ENCODE measurements at places on chromosomes 5 and 9.

DNA sequence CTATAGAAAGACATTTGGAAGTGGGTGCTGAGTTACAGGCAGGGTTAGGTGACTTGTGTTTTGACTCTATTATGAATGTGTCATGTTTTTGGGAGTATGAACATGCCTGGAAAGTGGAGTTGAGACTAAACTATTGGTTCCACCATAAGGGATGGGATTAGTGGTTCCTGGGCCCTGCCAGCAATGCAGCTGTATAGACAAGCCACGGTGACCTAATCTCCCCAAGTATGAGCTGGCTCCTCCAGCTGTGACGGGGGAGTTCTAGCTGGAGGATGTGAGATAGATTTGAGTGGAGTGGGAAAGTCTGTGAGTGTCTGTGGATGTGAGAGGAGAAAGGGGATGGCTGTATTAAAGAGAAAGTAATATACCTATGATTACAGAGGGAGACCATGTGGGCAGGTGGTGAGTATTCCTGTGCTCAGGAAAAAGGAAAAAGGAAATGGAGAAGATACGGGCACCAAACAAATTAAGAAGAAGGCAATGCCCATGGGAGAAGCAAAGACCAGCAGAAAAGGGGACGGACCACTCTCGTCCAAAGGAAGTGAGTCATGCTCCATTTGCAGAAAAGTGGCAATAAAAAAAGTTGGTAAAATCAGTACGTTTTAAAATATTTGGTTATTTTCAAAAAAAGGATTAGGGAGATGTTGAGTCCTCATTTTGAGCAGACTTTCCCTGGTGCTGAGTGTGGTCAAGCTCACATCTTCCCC, 48.3 kb upstream of the ICE1 start:
- no peak for DNase-seq

DNA sequence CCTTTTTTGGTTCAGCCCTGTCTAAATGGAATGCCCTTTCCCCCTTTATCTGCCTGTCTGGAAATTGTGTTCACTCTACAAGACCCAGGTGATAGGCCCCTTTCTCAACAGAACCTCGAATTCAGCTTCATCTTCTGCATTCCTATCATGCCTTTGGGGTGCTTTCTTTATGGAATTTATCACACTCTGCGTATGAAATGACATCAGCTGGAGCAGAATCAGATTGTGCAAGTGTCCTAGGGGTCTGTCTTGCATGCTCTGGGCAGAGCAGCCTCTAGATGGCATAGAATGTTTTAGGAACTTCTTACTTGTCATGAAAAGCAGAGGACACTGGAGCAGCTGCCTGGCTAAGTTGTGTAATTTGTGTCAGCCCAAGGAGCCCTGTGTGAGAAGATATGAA, 84.9 kb downstream of the ISL1 start:
- DNase-seq = no peak

GRCh38 chr9:109251080-109251775, 69.6 kb downstream of the EPB41L4B start:
- no peak for DNase-seq

DNA sequence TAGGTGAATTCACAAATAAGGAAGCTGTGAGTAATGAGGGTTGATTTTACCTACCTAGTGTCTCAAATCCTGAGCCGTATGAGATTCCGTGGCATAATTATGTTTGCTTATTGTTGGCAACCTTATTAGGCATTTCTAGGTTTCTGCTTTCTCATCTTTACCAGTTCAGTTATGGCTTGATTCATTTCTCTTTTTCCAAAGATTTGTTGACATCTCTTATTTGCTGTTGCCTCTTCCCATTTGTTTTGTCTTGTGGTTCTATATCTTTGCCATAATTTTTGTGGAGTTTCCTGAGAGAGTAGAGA, 470 bp downstream of the IL31RA start:
- no peak for DNase-seq

DNA sequence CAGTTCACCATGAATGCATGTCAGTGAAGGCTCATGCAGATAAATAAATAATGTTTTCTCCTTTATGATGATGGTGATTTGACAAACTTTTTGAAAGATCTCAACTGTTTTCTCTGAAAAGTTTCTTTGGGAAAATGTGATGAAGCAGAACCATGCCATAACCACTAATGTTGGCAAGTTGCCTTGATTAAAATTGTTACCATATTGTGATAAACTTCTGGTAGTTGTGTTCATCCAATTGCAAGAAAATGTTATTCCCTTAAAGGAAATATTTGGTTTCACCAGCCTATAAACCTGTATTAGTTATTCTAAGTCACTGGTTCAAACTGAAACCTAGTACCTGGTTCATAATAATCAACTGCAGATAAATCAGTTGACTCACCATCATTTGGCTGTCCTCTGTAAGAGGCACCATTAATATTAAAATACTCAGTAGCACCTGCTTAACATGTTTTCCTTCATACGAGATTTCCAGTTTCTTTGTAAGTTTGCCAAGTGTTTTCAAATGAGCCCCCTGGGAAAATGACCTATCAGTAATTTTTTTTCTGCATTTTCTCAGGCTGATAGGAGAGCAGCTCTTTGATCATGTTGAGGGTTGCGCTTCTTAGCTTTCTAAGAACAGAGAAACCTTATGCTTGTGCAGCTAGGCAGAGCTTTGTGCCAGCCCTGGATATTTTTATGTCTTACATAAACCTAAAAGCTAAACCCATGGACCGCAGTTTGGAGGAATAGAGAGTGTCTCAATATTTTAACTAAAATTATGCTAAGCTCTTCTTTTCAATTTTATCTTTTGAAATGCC, 88.0 kb downstream of the LURAP1L start:
- DNase-seq = no peak

- DNase-seq = no peak
Observed at GRCh38 chr9:133584559-133585476, 24.4 kb downstream of the FAM163B start.

DNA sequence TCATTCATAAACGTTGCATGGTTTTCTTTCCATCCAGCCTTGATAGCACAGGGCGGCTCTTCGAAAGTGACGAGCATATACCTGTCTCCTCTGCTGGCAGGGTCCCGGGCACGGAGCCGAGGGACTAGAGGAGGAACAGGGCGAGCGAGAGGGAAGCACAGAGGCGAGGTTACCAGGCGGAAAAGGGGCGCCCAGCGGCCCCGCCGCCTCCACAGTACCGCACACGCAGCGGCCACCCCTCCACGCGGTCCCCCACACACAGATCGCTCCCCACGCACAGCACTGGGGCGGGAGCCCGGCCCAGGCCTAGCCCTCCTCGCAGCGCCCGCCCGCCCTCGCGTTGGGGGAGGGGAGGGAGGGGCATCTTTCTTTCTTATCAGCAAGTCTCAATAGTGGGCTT, 296.6 kb upstream of the DAB2 start:
- DNase-seq = no peak

- DNase-seq = no peak
Observed at GRCh38 chr9:124297551-124297901, 39.8 kb downstream of the NEK6 start.

- DNase-seq = no peak
Observed at GRCh38 chr5:127891942-127892341, 188.8 kb downstream of the CCDC192 start.

- no peak for DNase-seq
Observed at GRCh38 chr5:74667396-74667795, 17.6 kb upstream of the HEXB start.

DNA sequence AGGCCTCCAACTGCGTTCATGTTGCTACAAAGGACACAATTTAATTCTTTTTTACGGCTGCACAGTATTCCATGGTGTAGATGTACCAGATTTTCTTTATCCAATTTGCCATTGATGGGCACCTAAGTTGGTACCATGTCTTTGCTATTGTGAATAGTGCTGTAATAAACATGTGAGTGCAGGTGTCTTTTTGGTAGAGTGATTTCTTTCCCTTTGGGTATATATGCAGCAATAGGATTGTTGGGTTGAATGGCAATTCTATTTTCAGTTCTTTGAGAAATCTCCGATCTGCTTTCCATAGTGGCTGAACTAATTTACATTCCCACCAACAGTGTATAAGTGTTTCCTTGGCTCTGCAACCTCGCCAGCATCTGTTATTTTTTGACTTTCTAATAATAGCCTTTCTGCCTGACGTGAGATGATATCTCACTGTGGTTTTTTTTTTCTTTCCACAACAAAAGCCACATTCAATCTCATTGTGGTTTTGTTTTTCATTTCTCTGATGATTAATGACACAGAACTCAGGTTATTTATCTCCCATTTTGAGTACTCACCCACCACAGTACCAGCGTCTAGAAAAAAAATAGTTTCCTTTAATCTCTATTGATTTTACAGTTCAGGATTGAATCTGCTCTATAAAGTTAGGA, 21.9 kb downstream of the ARRDC3 start:
- no peak for DNase-seq

DNA sequence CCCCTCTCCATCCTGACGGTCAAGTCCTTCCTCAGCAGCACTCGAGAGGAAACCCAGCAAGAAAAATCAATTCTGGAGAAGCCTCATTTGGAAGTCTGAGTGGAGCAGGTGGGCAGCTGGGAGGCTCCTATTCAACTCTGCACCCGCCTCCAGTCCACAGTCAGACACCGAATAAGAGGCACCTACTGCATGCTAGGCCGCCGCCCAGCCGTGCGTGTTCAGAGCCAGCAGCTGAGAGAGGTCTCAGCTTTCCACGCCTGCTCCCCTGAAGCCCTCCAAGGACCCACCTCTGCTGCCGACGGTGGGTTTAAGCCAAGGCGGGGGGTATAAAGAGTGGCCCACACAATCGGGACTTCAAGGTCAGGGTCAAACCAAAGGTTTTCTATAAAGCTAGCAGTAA, 41.9 kb downstream of the VAV2 start:
- DNase-seq = no peak

DNA sequence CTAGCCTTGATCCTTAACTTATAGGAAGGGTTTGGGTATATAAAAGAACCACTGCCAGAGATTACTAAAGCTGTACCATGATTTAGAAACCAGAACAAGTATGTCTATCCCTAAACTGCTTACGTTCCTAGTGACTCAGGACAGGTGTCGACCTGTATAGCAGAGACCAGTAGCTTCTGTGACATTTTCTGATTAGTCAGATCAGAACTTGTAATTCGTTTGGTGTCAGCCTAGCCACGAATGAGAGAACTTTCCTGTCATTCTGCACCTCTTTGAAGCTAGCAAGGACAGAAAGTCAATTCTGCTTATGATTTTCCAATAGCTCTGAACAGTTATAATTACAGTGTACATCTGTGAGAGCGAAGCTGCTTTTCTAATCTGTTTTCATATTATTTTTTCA, 39.5 kb downstream of the PRKACG start:
- no peak for DNase-seq

DNA sequence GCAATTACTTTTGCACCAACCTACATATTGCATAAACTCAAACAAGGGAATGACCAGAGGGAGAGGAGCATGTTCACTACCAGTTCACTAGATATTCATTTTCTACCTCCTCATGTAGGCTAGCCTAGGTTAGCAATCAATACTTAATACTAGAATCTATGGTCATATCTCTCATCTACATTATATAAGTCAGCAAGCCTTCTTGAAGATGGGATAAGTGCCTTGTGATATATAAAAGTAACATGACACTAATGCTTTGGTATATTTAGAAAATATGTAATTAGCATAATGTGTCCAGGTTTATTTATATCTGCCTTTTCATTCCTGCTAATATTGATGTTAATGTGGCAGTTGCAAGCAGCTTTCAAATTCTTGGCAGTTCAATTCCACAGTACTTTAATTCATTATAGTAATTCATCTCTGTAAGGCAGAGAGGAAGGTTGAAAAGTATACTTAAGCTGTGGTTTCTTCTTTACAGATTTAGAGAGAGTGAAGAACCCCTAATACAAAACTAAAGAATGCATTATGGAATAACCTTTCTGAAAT, 1613.2 kb upstream of the ACO1 start:
- no peak for DNase-seq

GRCh38 chr9:114588651-114589526, 1.3 kb downstream of the ATP6V1G1 start:
- DNase-seq = no peak

DNA sequence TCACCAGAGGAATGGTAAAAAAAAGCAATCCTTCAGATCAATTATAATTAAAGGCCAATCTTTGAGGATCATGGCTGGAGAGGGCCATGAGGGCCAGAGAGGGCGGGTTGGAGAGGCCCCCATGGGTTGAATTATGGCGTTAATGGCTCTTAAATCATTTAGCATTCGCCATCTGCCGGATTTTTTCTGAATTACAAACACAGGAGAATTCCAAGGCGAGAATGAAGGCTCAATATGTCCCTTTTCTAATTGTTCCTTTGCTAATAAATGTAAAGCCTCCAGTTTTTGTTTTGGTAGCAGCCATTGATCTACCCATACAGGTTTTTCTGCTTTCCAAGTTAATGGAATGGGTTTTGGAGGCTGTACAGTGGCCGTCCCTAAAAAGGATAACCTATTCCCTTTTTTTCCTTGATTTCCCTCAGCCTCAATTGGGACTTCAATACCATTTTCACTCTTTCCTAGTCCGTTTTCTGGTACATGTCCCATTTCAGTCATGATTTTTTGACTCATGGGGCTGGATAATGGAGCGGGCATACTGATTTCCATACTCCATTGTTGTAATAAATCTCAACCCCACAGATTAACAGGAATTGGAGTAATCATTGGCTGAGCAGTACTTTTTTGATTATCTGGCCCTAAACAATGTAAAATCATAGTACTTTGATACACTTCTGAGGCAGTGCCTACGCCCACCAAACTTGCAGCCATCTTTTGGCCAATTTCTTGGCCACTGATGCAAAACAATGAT, 6.7 kb upstream of the TMEM141 start:
- no peak for DNase-seq

GRCh38 chr9:26234865-26235264, 556.6 kb upstream of the TUSC1 start:
- no peak for DNase-seq

- no peak for DNase-seq
Observed at GRCh38 chr5:137994556-137994955, 38.3 kb downstream of the FAM13B start.

- DNase-seq = no peak
Observed at GRCh38 chr9:17609312-17610005, 30.6 kb downstream of the SH3GL2 start.

DNA sequence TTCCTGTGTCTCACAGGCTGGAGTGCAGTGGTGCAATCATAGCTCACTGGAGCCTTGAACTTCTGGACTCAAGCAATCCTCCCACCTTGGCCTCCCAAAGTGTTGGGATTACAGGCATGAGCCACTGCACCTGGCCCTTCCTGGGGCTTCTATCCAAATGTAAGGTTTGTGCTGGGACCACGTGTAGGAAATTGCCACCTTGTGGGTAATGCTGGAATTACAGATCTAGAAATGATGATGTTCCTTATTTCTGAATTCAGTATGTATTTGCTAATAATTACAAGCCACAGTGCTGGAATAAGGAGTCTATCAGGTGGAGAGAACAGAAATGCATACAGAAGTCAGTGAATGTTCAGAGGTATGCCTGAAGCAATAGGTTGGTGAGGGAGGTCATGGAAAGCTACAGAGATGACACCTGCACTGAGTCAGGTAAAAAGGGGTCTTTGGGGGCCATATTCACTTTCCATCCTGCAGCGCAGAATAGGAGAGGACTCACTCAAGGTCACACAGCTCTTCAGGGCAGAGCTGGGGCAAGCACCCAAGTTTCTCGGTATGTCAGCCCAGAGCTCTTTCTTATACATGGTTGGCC, 8.8 kb upstream of the IGFBPL1 start:
- DNase-seq = no peak
